Epithelial cell of proximal tubule (primary cell): ENCODE measurements at places on chromosomes 1 and 21. TPM values are rescaled to one million over a fixed set of nuclear protein-coding genes. Genes with fewer than 3 reads are reported as not detected.

The SPAG17 gene
- total RNA-seq: 0.14 and 1.2 TPM in 2 replicates

The KRTAP7-1 gene
- not detected in 2 replicates for total RNA-seq

The VCAM1 gene
- 14.0 and 49.2 TPM in 2 replicates for total RNA-seq

DNA sequence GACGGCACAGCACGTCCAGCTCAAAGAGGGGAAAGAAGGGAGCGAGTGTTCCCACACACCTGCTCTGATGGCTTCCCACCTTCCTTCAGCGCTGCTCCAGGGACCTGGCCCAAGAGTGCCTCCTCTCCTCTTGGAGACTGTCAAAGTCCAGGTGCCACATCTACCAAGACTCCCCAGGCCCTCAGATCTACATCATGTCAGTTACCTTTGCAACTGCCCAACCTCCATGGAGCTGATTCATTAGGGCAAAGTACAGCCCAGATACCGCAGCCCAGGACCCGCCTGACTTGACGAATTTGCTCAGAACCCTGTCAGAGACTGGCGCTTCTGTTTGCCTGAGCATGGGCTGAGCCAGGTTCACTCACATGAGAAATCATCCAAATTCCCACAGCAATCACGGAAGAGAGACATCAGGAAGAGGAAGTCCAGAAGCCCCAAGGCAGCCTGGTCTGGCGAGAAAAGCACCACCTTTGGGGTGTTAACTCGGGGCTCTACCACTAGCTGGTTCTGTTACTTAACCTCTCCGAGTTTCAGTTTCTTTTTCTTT is at the start of gene SEC16B:
SEC16B (minus strand) TSS at position 234 of the 547 bp plus-strand sequence. CDS start 2,077 bp downstream, outside the sequence.
- peak; percentile 67 for DNase-seq

DNA sequence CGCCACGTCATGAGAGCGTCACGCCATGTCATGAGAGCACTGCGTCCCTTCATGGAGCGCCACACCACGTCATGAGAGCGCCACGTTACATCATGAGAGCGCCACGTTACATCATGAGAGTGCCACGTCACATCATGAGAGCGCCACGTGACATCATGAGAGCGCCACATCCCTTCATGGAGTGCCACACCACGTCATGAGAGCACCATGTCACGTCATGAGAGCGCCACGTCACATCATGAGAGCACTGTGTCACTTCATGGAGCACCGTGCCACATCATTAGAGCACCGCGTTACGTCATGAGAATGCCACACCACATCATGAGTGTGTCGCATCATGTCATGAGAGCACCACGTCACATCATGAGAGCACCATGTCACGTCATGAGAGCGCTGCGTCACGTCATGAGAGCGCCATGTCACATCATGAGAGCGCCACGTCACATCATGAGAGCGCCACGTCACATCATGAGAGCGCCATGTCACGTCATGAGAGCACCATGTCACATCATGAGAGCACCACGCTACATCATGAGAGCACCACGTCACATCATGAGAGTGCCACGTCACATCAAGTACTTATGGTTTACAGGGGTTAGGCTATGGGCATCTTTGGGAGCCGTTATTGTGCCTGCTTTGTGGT is 9.8 kb upstream of the NLRP3 start:
- no peak for DNase-seq

The MAP10 gene
- 1.8 and 3.3 TPM in 2 replicates for total RNA-seq

- no peak for DNase-seq
Observed at GRCh38 chr1:7942214-7942921, 1.7 kb upstream of the TNFRSF9 start.

GRCh38 chr1:7218210-7218832 is 433.1 kb downstream of the CAMTA1 start:
- no peak for DNase-seq

The ENAH gene
- total RNA-seq: 37.7 and 39.0 TPM in 2 replicates

The RRP15 gene
- 8.1 and 9.0 TPM in 2 replicates for total RNA-seq

The IFNLR1 gene
- total RNA-seq: 3.6 and 4.2 TPM in 2 replicates

- DNase-seq: no peak
Observed at GRCh38 chr1:30522031-30523004, 201.1 kb downstream of the MATN1 start.

DNA sequence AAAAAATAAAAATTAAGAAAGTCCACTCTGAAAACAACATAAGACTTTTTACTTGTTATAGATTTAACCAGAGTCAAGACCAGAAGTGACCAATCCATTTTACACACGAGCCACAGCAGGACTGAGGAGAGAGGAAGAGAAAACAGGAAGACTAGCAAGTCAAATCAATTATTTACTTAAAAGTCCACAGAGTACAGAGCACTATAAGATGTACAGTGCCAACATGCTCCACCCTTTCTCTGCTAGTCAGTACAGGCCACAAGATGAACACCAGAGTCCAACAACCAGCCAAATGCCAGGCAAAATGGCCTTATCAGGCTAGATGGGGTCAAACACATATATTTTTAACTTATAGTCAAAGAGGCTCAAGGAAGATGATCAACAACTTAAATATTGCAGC is 19.5 kb downstream of the LUZP1 start:
- DNase-seq: no peak

DNA sequence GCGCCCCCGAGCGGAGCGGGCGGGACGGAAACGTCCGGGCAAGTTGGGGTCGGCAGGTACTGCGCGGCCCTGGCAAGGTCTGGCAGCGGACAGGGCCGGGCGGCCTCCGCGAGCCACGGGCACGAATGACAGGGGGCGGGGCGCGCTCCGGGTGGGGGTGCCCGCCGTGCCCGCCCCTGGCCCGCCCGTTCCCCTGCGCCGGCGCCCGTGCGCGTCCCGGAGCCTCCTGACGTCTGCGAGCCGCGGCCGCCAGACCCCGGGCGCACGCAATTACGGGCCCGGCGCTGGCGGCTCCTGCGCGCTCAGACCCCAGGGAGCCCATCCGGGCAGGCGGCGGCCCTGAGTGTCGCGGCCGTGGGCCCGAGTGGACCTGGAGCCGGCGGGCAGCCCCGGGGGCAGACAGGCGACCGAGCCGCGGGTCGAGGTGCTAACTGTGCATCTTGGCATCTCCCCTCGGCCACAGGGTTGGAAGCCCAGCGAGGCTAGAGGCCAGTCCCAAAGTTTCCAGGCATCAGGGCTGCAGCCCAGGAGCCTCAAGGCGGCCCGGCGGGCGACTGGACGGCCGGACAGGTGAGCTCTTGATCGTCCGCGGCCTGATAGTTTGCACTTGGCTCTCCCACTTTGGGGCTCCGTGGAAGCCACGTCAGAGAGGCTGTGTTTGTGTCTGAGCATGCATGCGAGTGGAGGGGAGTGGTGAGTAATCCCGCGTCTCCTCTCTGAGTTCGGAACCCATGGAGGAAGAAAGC is 918 bp downstream of the MIB2 start:
- DNase-seq: no peak

The RHCE gene
- 0.22 TPM in 1 of 2 replicates, not detected in the other for total RNA-seq

- DNase-seq: no peak
Observed at GRCh38 chr1:217048104-217048707, 325.0 kb upstream of the ESRRG start.

DNA sequence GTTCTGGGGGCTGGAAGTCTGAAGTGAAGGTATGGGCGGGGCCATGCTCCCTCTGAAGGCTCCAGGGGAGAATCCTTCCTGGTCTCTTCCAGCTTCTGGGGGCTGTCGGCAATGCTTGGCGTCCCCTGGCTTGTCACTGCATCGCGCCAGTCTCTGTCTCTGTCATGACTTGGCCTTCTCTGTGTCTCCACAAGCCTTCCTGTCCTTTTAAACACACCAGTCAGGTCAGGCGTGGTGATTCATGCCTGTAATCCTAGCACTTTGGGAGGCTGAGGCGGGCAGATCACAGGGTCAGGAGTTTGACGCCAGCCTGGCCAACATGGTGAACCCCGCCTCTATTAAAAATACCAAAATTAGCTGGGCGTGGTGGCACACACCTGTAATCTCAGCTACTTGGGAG is 125.3 kb downstream of the ACTL8 start:
- no peak for DNase-seq

DNA sequence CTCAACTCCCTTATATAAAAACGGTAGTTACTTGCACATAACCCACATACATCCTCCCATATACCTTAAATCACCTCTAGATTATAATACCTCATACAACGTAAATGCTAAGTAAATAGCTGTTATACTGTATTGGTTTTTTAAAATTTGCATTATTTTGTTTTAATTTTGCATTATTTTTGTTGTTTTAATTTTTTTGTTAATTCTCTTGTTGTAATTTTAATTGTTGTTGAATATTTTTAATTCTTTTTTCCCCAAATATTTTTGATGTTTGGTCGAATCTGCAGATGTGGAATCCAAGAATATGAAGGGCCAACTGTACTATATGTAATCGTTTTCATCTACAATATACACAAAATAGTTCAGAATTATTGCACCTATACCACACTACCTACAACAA is 23.5 kb upstream of the ACTA1 start:
- no peak for DNase-seq

The CLIC6 gene
- total RNA-seq: 0.58 and 1.3 TPM in 2 replicates

DNA sequence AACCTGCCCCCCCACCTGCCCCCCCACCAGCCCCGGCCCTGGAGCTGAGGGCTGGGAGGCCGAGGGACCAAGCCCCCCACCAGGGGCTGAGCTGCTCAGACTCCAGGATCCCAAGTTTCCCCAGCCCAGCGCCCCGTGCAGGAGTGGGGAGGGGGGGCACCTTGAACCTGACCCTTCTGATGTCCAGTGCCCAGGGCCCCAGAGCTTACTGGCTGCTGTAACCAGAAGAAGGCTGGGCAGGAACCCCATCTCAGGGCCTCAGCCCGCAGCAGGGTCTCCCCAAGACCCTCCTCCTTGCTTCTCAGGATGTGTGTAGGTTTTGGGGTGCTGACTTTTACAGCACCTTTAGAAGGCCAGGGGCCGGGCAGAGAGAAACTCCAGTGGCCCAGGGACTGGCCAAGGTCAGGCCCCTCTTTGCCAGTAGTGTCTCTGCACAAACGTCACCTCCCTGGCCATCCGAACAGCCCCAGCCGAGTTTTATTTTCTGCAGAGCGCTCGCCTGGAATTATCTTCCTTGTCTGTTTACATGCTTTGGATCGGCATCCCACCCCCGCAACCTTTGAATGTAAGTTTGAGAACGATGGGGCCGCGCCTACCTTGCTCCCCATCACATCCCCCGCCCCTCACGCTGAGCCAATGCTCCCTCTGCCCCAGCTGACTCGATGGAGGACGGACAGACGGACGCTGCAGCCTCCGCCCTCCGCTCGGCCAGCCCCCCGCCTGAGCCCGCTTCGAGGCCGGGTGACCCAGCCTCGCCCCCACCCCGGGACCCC is 70.1 kb upstream of the CASZ1 start:
- DNase-seq: no peak

GRCh38 chr1:89896105-89896942 is 75.5 kb downstream of the LRRC8D start:
- no peak for DNase-seq

DNA sequence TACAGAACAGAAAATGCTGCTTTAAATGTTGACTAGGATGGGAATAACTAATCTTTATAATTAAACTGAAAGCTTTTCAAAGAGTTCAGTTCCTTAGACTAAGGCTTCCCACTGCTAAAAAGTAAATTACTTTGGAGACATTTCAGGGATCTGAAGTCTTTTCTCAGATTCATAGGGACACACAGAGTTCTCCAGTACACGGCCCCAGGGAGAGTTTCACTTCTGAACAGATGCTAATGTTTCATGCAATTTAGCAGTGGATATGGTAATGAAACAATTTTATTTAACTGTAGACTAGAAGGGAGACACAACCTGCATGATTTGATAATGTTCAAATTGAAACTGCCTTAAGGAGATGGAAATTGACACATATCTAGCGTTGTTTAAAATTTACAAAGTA is 1282.6 kb downstream of the NCAM2 start:
- no peak for DNase-seq

GRCh38 chr1:155383406-155383805 is 62.7 kb downstream of the RUSC1 start:
- DNase-seq: no peak

The HSD3B2 gene
- not detected in 2 replicates for total RNA-seq

GRCh38 chr1:182330303-182330702 is 61.3 kb downstream of the GLUL start:
- DNase-seq: no peak

The CELA3A gene
- total RNA-seq: not detected in 2 replicates

DNA sequence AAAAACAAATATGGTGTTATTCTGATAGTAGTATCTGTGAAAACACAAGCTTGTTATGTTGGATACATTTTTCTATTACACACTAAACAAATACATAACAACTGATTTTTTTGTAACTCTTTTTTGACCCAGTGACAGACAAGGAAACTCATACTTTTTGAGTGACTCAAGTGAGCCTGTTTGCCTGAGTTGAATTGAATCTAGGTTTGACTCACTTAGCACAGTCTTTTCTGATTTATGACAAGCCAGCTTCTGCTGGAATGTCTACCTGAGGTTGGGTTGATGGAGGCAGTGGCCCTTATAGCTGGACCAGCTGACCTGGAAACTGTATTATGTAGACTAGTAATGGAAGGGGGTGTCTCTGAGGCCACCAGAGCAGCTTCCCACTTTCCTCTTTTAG is 4.2 kb upstream of the CLCA4 start:
- DNase-seq: peak; percentile 42

GRCh38 chr1:24929398-24930259 is 447 bp downstream of the RUNX3 start:
- no peak for DNase-seq

DNA sequence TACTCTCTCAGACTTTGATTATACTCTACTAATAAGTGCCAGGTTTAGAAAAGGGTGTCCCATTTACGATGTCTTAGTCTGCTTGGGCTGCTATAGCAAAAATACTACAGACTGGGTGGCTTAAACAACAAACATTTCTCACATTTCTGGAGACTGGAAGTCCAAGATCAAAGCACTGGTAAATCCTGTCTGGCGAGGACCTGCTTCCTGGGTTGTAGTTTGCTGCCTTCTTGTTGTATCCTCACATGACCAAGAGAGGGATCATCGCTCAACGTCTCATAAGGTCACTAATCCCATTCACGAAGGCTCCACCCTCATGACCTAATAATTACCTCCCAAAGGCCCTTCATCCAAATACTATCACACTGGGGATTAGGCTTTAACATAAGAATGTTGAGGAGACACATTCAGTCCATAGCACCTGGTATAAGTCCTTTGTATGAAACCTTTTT is 12.0 kb downstream of the PRDX6 start:
- no peak for DNase-seq

DNA sequence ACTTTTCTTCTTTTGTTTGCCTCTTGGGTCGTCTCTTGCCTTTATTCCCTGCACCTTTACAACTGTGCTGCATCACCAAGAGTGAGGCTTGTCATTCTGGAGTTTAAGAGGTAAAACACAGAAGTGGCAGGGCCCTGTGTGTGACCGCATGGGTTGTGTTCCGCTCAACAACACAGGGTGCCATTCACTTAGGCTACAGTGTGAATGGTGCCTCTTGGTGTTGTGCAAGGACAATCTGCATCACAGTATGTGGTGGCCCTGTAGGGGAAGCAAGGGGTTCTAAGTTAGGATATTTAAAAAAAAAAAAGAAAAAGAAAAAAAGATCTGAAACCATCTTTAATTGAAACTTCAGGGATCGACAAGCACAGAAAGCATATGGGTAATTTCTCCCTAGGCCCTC is 38.2 kb downstream of the BRINP2 start:
- DNase-seq: no peak

The LRRC39 gene
- total RNA-seq: 0.07 TPM in 1 of 2 replicates, not detected in the other

GRCh38 chr1:14873677-14874076 is 275.2 kb downstream of the KAZN start:
- DNase-seq: no peak
